ENCODE measurements at places on chromosomes 2 and 18.

DNA sequence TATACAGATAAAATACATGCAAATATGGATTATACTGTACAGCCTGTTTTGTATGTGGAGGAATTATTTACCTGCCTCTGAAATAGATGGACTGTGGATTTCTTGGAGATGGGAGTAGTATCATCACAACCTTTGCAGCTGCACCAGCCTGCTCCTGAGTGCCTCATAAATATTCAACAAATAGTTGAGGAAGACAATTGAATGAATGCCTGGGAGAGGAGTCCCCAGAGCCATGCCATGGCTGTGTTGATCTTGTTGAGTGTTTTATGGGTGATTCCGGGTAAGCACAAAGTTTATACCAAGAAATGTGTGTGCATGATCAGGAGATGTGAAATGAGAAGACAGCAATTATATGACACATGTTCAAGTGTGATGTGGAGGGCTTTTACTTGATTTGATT lies 225.0 kb downstream of the FHOD3 start:
- no peak for DNase-seq

DNA sequence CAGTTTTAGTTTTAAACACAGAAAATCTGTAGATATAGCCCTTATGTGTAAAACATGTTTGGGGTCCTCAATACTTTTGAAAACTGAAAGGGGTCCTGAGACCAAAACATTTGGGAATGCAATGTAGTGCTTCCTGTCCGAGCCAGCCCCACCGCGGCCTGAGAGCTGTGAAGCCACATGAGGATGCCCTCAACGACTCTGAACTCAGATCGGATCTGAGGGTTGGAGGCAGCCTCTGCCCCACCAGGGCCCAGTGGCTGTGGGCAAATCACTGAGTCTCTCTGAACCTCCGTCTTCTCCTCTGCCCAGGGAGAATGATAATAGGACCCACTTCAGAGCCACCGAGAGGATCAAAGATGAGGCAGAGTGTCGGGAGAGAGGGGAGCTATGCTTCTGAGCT lies 33.4 kb upstream of the HPCAL1 start:
- peak; percentile 13 for DNase-seq

DNA sequence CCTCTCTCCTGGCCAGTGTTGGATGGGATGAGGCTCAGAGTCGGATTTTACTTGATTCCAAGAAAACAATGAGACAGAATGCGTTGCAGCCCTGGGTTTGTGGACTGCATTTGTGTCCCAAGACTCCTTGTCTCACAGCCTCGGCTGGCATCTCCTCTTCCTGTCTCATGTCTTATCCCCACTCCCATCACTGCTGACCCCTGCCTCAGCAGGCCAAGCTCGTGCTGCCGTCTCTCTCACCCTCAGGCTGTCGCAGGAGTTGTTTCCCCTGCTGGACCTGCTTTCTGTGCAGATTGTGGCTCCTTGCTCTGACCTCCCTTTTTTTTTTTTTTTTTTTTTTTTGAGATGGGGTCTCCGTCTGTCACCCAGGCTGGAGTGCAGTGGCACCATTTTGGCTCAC lies 70.2 kb upstream of the RALBP1 start:
- no peak for DNase-seq

DNA sequence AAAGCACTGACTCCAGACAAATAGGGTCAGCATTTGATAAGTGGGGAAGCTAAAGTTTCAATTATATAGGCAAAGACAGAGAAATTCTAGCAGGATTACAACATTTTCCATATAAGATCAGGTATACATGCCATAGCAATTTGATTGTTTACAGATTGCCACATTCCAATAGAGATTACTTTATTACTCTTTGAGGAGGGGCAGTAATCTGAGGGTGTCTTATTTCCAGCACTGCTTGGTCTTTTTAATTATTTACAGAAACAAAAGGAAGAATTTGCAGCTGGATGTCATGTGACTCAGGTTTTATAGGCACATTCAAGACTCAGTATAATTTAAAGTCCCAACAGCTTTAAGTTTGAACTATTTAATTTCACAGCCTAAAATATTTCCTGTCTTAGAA lies 42.5 kb upstream of the GPR39 start:
- DNase-seq = no peak

DNA sequence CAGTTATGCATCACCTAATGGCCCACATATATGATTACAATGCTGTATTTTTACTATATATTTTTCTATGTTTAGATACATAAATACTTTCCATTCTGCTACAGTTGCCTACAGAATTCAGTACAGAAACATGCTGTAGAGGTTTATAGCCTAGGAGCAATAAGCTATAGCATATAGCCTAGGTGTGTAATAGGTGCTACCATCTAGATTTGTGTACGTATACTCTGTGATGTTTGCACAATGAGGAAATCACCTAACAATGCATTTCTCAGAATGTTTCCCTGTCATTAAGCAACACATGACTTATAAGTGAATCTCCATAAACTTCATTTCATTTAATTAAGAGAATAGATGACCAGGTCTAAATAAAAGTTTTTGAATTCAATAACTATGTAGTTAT lies 43.5 kb downstream of the SLC38A11 start:
- no peak for DNase-seq

DNA sequence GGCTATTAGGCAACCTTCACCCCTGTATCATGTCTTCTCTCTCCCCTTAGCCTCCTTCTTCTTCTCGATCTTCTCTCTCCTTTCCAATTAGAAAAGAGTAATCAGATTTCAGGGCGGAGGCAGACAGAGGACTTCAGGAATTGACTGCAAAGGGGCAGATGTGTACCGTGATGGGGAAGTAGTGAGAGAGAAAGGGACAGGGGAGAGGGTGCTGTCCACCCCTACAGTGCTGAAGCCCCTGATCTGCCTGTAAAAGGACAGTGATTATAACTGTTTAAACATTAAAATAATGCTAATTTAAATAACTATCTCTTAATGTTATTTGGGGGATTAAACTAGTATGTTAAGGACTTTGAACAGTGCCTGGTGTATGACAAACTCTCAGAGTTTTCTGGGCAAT lies 178.5 kb downstream of the ACTR3 start:
- no peak for DNase-seq

GRCh38 chr2:30684516-30684915 lies 122.7 kb downstream of the CAPN13 start:
- no peak for DNase-seq

DNA sequence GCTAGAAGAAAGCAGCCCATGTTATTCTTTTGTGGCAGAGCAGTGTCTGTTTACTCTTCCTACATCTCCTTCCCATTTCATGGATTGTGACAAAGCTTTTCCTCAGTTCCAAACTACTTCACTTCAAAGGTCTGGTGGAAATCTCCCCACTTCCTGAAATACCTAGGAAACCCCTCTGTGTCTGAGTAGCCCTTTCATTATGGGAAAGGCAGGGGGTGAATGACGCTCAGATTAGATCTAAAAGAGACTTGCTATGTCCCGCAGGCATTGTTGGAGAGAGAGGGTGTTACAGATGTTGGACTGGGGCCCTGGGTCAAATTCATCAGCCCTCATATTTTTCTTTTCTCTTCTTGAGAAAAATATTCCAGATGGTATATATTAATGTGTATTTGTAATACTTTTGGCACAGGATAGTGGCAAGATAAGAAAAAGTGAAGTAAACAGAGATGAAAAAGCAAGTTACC lies 675.0 kb downstream of the IRS1 start:
- no peak for DNase-seq

DNA sequence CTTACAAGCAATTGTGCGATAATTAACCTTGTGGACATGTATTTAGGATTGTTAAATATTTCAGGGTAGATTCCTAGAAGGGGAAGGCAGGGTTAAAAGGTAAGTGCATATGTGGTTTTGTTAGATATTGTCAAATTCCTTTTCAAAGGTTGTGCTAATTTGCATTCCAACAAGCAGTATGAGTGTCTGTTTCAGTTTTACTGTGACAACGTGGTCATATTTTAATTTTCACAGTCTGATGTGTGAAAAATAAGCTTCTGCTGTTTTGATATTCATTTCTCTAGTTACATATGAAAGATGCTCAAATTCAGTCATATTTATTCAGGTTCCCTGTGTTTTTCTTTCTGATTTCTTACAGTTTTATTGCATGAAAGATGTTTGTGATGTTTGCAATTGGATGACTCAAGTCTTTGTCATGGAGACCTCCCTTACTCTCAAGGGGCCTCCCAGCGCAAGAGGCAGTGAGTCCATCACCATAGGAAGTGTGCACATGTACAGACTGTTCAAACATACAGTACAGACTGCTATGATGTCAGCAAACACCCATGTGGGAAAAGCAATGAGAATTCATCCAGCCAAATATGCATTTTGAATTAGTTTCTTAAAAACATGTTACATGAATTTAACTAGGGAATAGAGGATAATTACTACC lies 310.8 kb downstream of the GALR1 start:
- no peak for DNase-seq

- DNase-seq = no peak
Observed at GRCh38 chr18:22559414-22560274, 141.9 kb upstream of the CTAGE1 start.

- no peak for DNase-seq
Observed at GRCh38 chr2:26243470-26244308, 743 bp downstream of the HADHA start.

GRCh38 chr18:2654928-2655177 lies 673 bp upstream of the SMCHD1 start:
- DNase-seq = no peak

- no peak for DNase-seq
Observed at GRCh38 chr2:47301277-47301618, 101.7 kb upstream of the MSH2 start.

- DNase-seq = no peak
Observed at GRCh38 chr2:181411105-181411849, 45.9 kb upstream of the ITGA4 start.

DNA sequence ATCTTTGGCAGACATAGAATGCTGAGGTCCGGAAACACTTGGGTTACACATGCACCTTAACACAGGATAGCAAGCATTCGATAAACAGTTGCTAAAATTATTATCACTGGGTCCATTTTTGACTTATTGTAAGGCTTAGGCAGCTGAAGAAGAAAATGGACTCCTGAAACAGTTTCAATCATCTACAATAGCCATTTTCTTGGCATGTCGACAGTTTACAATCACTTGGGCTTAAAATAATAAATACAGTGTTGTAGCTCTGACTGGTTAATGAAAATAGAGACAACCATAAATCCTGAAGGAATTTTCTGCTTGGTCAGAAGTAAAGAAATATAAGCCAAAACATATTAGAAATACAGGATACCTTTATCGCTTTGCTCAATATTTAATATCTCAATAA lies 169.2 kb downstream of the XIRP2 start:
- DNase-seq = no peak

DNA sequence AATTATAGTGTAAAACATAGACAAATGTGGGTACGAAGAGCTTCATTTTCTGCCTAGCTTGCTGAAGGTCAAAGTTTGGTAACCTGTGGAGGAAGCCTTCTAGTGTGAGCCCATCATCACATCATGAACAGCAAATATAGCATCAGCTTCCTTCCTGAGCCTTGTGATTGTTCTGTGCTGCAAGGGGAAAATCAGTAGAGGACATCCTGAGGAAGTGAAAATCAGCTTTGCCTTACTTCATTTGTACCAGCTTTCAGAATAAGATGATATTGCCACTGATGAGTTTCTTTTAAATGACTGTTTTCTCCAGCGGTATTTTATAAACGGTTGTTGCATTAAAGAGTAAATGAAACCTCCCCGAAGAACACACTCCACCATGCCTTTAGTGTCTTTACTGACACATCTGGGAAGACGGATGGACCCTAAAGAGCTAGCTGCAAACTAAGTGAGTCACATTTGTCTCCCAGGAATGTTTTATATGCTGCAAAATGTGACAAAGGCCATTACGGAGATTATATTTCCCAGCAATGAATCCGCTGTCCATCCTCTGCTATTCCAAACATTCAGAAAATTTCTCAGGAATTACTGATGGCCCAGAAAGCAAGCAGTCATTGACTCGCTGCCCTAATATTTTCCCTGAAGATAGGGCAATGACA lies 1272.8 kb downstream of the SUCLG1 start:
- DNase-seq = no peak

- DNase-seq = no peak
Observed at GRCh38 chr2:158818511-158818910, 23.4 kb downstream of the DAPL1 start.

- no peak for DNase-seq
Observed at GRCh38 chr2:148781544-148781943, 93.5 kb upstream of the KIF5C start.

DNA sequence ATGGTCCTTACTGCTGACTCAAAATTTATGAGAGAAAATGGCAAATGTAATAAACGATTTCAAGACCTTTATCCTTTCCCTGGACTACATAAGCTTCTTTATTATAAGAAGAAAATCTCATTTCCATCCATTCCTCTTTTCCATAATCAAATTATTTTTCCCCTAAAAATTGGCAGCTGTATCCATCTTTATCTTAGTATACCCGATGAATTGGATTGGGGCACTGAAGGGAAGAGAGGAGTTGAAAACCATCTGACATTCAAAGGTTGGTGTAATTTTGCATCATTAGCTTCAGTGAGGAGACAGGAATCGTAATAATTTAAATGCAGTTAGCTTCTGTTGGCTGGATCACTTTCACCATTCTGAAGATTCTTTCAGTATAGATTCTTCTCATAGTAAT lies 574.1 kb downstream of the XIRP2 start:
- DNase-seq = no peak

GRCh38 chr2:45315861-45316260 lies 295.2 kb downstream of the SRBD1 start:
- DNase-seq = no peak

GRCh38 chr2:241686324-241686649 lies 328 bp downstream of the DTYMK start:
- no peak for DNase-seq

DNA sequence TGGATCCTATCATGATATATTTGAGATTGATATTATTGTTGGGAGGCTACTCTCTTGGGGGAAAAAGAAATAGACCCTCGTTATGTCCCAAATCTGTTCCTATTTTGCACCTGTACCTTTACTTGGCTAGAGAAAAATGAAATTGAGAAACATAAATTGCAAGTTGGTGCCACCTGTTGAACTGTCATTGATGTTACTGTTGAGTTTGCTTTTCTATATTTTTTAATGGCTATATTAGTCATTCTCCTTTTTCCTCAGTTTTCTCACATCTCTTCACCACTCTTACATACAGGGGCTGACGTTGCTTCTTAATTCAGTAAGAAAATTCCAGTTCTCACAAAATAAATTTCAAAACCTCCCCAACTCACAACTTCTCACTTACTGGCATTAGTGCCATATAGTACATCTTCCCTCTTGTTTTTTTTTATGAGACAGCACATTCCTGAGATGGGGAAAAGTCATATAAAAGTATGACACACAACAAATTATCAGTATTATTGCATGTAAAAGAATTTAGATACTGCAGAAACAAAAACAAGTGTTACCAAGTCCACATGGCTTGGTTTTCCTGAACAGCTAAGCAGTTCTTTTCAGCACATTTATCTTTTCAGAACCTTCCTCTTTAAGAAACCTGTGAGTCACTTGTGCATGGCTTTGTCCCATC lies 348.3 kb upstream of the DSEL start:
- no peak for DNase-seq

GRCh38 chr2:212534336-212534735 lies 4.3 kb downstream of the ERBB4 start:
- no peak for DNase-seq

DNA sequence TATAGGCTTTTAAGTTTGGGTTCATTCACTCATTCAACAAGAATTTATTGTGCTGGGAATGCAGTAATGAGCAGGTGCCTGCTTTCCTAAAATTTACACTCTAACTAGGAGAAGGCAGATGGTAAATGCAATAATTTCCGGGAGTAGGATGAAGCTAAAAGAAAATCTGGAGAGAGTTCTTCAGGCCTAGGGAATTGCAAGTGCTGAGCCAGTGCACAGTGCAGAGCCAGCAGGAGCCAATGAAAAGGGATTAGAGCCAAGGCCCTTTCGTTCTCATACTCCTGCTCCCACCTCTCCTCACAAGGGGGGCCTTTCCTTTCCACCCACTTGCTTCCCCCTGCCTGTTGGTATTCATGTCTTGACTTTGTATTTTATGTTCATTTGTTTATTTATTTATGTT lies 55.1 kb downstream of the CFAP221 start:
- DNase-seq = no peak
